ENCODE measurements at places on chromosomes 3 and 15. TPM values are rescaled to one million over a fixed set of nuclear protein-coding genes. Genes with fewer than 3 reads are reported as not detected.

- DNase-seq = peak; percentile 63
These were observed 31.8 kb downstream of the FSTL1 start for GRCh38 chr3:120418866-120419490.

BLM gene
- total RNA-seq = 19.1 TPM

DNA sequence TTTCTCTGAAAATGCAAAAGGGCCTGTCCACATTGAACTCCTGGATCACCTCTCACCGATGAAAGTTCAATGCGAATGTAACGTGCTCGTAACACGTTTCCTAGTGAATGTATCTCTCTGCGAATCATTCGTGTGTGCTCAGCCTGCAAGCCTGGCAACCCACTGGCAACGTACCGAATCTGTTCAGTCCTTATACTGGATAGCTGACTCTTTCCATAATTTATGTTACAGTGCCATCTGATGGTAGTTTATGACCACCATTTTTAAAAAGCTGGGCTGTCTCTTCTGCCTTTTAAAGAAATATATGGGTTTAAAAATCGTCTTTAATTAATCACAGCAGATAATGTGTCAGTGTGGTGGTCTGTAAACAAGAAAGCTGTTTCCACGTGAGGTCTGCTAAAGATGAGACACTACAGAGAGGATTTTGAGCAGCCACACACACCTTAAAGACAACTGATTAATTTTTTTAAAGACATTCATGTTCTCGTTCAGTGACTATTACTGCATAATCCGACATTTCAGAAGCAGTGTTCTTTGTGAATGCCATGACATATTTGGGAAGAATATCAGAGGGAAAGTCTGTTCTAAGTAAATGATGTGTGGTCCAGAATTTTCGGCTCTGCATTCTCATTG, 69.4 kb upstream of the FOXP1 start:
- no peak for DNase-seq

DNA sequence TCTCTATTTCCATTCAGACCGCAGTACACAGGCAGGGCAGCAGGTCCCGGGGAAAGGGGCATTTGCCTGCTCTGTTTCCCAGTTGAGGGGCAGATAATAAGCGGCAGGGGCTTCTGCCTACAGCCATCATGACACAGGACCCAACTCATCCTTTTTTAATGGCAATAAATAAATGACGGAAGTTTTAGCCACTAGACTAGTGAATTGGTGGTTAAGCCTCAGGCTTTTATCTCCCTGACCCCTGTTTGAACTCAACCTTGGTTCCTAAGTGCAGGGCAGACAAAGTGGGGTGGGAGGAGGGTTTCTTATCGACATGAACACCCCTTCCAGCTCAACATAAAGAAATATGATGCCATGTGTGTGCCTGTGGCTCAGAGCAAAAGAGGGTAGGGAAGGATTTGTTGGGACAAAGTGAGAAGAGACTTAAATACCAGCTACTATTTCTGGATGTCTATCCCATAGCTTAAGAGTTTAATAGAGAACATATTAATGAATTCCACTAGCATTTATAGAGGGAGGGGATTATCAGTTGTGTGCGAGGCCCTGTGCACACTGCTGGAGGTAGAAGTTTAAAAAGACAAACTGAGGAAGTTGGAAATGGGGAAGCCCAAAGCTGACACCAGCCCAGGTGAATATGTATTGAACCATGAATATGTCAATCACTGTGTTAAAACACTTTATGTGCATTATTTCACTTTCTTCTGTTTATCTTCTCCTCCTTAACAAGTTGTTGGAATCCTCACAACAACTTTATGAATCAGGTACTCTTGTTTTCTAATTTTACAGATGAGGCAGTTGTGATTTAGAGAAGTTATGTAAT, 939.4 kb downstream of the MCTP2 start:
- no peak for DNase-seq

DNA sequence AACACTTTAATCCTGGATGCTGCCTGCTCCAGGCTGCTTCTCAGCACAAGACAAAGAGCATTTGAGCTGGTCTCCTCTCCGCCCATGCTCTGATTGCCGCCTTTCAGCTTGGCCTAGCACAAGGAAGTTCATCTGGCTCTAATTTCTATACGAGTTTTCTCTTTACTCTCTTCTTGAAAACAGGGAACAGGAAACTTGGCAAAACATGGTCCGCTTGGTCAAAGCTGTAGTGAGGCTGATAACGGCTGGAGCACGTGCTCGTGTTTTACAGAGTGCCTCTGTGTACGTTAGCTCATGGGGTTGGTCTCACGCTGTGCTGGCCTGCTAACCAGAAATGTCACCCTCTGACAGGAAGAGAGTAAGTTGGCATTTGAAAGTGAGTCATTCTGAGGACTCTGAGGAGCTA, 19.2 kb downstream of the RARRES1 start:
- DNase-seq = no peak

GRCh38 chr3:124837730-124838186, 49.4 kb downstream of the ITGB5 start:
- peak; percentile 88 for DNase-seq

DNA sequence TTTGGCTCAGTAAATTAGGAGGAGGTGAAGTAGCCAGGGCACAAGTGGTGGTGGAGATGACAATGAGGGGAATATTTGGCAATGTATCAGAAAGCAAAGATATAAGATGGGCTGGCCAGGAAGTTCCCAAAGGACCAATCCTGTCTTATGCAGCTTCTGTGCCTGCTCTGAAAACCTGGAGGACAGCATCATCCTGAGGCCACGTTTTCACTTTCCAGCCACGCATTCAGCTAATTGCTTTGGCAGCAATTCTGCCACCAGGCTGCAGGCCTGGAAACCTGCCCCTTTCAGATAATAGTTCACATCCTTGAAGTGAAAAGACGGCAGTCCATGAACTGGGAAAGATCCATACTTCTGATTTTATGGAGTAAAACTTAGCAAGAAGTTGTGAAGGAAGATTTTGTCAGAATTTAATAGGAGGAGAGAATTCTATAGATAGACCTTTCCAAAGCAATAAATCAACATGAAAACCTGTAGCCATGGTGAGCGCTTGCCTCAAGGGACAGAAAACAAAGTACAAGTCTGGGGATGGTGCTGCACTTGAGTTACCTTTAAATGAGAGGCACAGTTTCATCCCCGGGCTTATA, 682.5 kb downstream of the GRM7 start:
- no peak for DNase-seq

DNA sequence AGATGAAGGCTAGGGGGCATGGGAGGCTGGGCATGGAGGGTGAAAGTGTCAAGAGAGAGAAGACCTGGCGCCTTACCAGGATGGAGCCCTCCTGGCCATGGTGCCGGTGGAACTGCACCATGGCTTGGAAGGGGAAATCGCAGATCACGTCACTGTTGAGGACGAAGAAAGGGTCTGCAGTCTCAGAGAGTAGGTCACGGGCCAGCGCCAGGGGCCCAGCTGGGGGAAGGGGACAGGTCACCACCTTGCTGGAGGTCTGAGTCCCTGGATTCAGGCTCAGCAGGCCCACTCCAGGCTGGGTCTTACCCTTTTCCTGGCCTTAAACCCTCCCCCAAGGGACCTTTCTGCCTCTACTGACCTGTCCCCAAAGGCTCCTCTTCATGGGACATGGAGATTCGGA, 855 bp downstream of the GMPPB start:
- no peak for DNase-seq

Data from PC-9 (cell line).